NCI-H748 treated with DMSO at 0.1 percent for 48 hours (cell line): ENCODE measurements at places on chromosomes 16 and 17.

GRCh38 chr17:38667099-38667786, 7.5 kb downstream of the EPOP start:
- DNase-seq = peak; percentile 58

- DNase-seq = no peak
Measured at GRCh38 chr16:72313903-72314302, 141.9 kb upstream of the PMFBP1 start.

DNA sequence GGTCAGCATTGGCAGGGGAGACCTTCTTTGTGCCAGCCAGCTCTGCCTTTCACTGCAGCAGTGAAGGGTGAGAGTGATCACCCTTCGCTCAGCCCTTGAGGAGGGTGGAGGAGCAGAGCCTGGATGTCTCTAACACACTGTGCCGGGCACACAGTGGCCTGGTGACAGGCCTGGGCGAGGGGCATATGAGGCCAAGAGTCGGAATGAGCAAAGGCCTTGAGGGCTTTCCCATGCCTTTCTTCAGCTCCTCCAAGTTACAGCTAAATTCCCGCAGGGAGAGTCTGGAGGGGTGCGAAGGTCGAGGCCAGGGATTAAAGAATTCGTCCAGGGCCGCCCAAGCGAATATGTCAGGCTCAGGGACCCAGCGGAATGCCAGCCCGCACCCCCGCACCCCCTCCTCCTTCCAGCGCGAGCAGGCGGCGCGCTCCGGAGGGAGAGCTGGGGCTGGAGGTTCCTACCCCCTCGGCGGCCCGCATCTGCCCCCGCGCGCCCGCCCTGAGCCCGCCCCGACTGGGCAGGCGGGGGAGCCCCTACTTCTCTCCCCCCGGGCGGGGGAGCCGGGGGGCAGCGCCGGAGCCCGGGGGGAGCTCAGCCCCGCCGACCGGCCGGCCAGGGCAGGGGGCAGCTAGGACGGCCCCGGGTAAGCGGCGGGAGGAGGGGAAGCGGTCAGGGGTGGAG, at the start of gene RASL10B:
RASL10B (plus strand) TSS at position 401 of the 678 bp plus-strand sequence. CDS start 3,546 bp downstream, outside the sequence.
- DNase-seq = peak; percentile 5

DNA sequence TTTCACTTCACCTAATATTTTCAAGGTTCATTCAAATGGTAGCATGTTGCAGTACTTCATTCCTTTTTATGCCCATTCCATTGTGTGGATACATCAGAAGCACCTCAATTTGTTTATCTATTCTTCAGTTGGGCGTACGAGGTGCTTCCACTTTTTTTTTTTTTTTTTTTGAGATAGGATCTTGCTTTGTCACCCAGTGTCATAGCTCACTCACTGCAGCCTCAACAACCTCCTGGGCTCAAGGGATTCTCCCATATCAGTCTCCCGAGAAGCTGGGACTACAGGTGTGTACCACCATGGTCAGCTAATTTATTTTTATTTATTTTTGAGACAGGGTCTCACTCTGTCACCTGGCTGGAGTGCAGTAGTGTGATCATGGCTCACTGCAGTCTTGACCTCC, 22.5 kb upstream of the SPNS3 start:
- DNase-seq = no peak

GRCh38 chr16:57530522-57531252, 5.7 kb downstream of the CCDC102A start:
- DNase-seq = no peak

DNA sequence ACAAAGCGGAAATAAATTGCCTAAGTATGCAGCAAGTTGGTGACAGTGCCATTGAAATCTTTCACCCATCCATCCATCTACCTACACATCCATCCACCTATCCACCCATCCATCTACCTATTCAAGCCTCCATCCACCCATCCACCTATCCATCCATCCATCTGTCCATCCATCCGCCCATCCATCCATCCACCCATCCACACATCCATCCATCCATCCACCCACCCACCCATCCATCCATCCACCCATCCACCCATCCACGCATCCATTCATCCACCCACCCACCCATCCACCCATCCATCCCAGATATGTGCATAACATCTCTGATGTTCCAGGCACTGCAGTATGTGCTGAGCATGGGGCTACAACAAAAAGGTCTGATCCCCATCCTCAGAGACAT, 277.5 kb downstream of the IRF8 start:
- DNase-seq = no peak
